ENCODE measurements at places on chromosomes 3 and 15. TPM values are rescaled to one million over a fixed set of nuclear protein-coding genes. Genes with fewer than 3 reads are reported as not detected.

- no peak overlapping the region for H3K27ac ChIP-seq
- DNase-seq = no peak
- no peak overlapping the region for H3K4me3 ChIP-seq
- peaks cover 4% of the 10 kb centered on the region for H3K4me1 ChIP-seq
These were observed 357.2 kb downstream of the CLSTN2 start for GRCh38 chr3:140292170-140292569.

The DNAH1 gene
- 6.9 TPM for total RNA-seq

The NANOGP8 gene
- 0.97 TPM for total RNA-seq

GRCh38 chr15:64740311-64741170 is 34.8 kb downstream of the RBPMS2 start:
- no peaks in the 10 kb centered on the region for H3K36me3 ChIP-seq
- peak; percentile 84 for DNase-seq
- no peak overlapping the region for H3K27ac ChIP-seq
- peaks cover 15% of the 10 kb centered on the region for H3K4me1 ChIP-seq
- no peak overlapping the region for H3K4me3 ChIP-seq

Data from ovary (tissue), 10 donors.